NCI-H774 (cell line): ENCODE measurements at places on chromosomes 2 and 18.

DNA sequence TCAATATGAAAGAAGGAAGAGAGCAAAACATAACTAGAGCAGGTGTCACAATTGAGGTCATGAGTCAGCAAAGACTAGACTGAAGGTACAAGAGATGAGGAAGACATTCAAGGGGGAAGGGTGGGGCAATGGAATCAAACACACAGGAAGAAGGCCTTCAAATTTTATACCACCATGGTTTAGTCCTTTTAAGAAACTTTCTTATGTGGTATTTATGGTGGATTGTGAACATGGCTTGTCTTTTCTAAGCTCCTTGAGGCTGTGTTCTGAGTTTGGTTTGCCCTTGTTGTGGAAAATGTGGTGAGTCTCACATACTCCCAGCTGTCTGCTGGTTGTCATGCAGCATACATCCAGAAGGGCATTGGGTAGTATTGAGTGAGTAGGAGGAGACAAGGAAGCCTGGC, 62.1 kb downstream of the NABP1 start:
- no peak for DNase-seq

DNA sequence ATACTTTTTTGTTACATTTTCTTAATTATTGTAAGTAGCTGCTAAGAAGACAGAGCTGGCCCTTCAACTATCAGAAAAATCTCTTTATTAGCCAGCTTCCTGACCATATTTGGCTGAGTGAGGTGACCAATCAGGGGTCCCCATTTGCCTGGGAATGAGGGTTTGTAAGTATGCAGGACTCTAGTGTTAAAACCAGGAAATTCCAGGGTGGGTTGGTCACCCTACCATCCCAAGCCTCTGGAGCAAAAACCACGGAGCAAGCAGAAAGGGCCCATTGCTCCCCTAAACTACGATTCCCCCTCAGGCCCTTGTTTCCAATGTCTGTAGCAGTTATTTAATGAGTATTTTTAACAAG, 165.6 kb upstream of the NCKAP5 start:
- DNase-seq: no peak

DNA sequence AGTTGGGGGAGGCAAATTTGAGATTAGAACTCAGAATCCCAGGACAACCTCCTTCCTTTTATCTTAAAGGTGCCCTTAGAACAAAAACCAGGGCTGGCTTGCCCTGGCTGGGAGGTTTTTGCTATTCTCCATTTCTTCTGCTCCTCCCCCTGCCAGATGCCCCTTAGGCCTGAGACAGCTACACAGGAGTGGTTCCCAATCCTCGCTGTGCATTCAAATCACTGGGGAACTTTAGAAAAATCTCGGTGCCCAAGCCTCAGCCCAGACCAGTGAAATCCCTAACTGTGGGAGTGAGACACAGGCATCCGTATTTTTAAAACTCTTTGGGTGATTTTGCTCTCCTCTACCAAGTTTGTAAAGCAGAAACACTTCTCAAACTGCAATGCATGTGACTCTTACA, 38.8 kb downstream of the LBH start:
- DNase-seq: no peak

DNA sequence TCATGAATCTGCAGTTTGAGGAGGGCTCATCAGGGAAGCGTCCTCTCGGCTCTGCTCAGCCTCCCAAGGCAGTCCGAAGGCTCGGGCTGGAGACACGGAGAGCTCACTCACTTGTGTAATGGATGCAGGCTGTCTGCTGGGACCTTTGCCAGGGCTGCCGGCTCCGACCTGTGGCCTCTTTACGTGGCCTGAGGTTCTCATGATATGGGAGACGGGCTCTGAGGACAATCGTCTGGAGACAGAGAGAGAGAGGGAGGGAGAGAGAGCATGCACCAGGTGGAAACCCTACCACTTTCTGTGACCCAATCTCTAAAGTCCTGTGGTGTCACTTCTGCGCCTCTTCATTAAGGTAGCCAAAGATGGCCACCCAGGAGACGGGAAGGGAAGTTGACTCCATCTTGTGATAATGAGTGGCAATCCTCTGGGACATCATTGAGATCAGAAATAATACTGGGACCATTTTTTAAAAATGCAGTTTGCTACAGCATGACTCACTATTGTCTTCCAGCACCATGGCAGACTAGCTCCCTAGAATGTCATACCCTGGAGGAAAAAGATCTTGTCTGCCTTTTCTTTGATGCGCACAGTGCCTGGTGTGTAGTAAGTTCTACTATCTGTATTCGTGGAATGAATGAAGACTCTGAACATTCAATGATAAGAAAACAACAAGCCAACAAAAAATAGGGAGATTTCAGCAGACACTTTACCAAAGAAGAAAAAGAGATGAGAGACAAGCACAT, 60.2 kb downstream of the CD8B2 start:
- DNase-seq: no peak

- no peak for DNase-seq
Measured at GRCh38 chr18:5515011-5515784, 28.6 kb downstream of the EPB41L3 start.

GRCh38 chr2:149612122-149612521, 24.5 kb upstream of the MMADHC start:
- no peak for DNase-seq

GRCh38 chr18:11324510-11324909, 175.1 kb upstream of the PIEZO2 start:
- DNase-seq: no peak

GRCh38 chr18:55324166-55324565, 263.8 kb downstream of the TCF4 start:
- DNase-seq: no peak

DNA sequence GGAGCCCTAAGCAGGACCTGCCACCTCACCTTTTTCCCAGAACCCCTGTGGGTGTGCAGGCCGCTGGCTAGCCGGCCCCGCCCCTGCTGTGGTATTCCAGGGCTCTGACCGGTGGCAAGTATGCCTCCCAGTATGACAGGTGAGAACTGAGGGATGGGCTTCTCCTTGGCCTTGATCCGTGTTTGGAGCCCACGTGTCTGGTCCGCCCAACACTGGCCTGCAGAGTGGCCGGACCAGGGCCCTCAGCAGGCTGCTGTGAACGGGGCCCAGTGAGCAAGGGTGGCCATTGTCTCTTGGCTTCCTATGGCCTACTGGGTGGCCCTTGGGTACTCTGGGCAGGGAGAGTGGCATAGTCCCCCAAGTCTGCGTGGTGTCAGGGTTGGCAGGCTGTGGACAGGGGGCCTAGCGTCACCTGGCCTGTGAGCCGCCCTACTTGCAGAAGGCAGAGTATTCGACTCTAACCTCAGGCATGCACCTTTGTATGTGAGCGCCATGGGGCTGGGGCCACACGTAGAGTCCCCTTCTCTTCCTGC, 1.8 kb downstream of the RNPEPL1 start:
- no peak for DNase-seq

- no peak for DNase-seq
Measured at GRCh38 chr2:84851876-84852275, 29.0 kb downstream of the TRABD2A start.

DNA sequence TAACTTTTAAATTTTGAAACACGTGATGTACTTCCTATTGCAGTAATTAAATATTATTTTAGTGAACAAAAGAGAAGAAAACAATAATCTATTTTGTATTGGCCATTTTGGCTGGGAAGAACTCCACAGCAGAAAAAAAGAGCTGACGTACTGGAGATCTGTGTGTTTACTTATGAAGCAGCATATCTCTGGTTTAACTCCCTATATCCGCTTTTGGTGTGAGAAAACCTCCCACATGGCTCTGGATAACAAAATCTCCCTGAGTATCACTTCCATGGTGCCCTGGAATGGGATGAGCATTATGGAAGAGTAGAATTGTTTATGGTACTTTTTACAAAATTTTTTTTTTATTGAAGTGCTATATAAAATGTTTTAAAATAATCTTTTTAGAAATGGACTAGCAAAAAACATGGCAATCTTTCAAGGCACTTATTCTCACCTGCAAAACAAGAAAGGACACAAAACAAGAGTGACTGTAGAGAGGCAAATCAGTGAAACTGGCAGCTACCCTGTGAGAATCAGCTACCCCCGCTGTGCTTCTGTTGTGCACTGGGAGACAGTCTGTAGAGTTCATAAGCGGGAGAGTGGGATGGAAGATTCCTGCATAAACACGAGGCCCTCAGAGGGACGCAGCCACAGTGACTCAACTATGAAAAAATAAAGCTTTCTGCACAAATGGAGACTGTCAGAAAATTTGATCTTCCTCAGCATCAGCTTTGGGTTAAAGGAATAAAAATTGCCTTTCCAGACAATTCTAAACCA, 762.2 kb upstream of the HS6ST1 start:
- no peak for DNase-seq

DNA sequence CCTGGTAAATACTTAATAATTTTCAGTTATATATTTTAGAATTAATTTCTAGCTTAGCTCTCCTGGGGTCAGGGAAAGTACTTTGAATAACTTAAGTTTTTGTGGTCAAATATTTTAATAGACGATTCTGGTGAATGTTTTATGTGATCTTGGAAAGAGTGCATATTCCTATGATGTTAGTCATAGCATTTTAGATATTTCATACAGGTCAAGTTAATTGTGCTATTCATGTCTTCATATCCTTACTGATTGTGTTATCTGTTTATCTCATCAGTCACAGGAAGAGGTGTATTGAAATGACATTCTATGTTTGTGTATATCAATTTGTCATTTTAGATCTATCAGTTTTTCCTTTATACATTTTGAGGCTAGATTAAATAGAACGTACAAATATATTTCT, 576.2 kb downstream of the CPS1 start:
- no peak for DNase-seq

GRCh38 chr2:151845884-151846283, 17.7 kb upstream of the ARL5A start:
- DNase-seq: no peak

GRCh38 chr18:42893977-42894376, 221.5 kb downstream of the RIT2 start:
- no peak for DNase-seq
